ENCODE measurements at places on chromosomes 2 and 18. TPM values are rescaled to one million over a fixed set of nuclear protein-coding genes. Genes with fewer than 3 reads are reported as not detected.

Gene SCYGR4
- total RNA-seq = not detected

Gene PFN4
- not detected for total RNA-seq

Gene CHRNG
- not detected for total RNA-seq

Gene REEP1
- total RNA-seq = 25.3 TPM

Gene PLEKHH2
- 5.9 TPM for total RNA-seq

Gene PAPOLG
- total RNA-seq = 9.6 TPM

Gene GREB1
- total RNA-seq = 7.3 TPM

Gene DAPL1
- not detected for total RNA-seq

Gene PSTPIP2
- 2.7 TPM for total RNA-seq

Gene BOLL
- not detected for total RNA-seq

Gene LRRTM4
- 0.50 TPM for total RNA-seq

Gene SCN7A
- total RNA-seq = 20.7 TPM

Gene HOXD11
- not detected for total RNA-seq

Gene KIAA2012
- not detected for total RNA-seq

Gene CD8B2
- total RNA-seq = not detected

Gene CABLES1
- 5.6 TPM for total RNA-seq

Gene SF3B1
- 182 TPM for total RNA-seq

Gene SERPINB4
- not detected for total RNA-seq

Gene REV1
- 34.0 TPM for total RNA-seq

Gene MEP1B
- not detected for total RNA-seq

Gene TUBA3E
- total RNA-seq = 13.0 TPM

Measured in right cardiac atrium (tissue), 5 donors.